ENCODE measurements at places on chromosomes 2 and 18.
A peak's percentile ranks its signal among the peaks of the same experiment; 100 is the strongest.

- no peak for DNase-seq
These were observed 678.3 kb downstream of the NYAP2 start for GRCh38 chr2:226077841-226078240.

GRCh38 chr2:208673631-208674030, 267.0 kb downstream of the PTH2R start:
- no peak for DNase-seq

- no peak for DNase-seq
These were observed 150.9 kb downstream of the CD8B2 start for GRCh38 chr2:106638043-106638442.

- DNase-seq: no peak
These were observed 24.7 kb downstream of the TLK1 start for GRCh38 chr2:171136024-171136423.

- no peak for DNase-seq
These were observed 8.4 kb upstream of the KCNG2 start for GRCh38 chr18:79789091-79789891.

DNA sequence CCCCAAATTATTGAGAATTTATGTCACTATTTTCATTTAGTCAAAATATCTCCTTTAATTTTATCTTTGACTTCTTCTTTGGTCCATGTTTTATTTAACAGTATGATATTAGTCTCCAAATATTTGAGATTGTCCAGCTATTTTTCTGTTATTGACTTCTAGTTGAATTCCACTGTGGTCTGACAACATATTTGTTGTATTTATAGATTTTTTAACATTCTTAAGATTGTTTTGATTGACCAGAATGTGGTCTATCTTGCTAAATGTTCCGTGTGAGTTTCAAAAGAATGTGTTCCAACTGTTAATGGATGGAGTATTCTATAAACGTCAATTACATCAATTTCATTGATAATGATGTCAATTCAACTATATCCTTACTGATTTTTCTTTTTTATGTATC, 1452.1 kb downstream of the SUCLG1 start:
- no peak for DNase-seq

- no peak for DNase-seq
These were observed 32.1 kb downstream of the ASAP2 start for GRCh38 chr2:9238591-9239326.

- no peak for DNase-seq
These were observed 66.5 kb upstream of the THUMPD2 start for GRCh38 chr2:39845460-39846146.

GRCh38 chr2:64737547-64737946, 83.8 kb upstream of the SERTAD2 start:
- no peak for DNase-seq

DNA sequence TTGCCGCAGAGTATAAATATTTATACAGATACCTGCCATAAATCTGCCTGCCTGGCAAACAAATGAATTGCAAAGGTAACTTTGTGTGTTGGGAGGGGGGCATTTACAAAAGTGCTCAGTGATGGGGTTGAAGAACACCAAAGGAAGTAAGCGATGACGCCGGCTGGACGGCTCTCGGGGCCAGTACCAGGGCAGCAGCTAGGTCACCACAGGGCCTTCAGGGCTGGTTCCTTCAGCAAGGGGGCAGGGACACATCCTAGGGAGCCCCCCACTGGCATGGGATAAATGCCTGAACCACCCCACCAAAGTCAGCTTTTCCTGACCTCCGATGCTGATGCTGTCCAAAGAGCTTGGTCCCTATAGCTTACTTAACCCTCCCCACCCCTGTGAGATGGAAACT, 190.4 kb downstream of the CELF4 start:
- no peak for DNase-seq

DNA sequence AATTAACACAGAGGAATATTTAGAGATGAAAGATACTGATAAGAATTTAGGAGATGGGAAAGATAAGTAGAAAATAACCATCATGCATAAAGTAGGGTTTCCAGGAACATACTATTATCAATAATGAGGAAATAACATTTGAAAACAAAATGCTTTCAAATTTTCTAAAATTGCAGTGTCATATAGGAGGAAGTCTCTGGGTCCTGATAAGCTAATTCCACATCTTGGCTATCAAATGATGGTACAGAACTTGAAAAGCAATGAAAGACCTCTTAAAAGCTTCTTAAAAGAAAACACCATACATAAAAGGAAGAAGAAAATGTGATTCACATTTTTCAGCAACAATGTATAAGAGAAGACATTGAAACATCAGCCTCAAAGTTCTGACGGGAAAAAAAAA, 1024.8 kb downstream of the TSN start:
- no peak for DNase-seq

GRCh38 chr2:222241128-222241870, 57.5 kb downstream of the PAX3 start:
- no peak for DNase-seq

- DNase-seq: no peak
These were observed 65.2 kb upstream of the CTAGE1 start for GRCh38 chr18:22482948-22483347.

DNA sequence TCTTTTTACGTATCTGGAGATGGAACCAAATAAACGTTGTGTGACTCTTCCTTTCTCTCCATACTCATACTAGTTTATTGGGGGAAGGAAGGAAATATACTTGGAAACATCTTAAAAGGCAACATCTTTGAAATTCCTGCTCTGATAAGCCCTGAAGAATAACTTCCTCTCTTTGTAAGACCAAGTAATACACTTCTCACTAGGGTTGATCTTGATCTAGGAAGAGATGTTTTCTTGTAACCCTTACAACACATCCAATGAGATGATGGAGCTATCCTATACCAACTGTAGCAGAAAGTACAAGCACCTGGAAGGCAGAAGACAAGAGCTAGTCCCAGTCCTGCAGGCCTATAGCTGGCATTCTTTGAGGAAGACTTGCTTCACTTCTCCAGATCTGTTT, 2.0 kb downstream of the ANKRD44 start:
- no peak for DNase-seq

DNA sequence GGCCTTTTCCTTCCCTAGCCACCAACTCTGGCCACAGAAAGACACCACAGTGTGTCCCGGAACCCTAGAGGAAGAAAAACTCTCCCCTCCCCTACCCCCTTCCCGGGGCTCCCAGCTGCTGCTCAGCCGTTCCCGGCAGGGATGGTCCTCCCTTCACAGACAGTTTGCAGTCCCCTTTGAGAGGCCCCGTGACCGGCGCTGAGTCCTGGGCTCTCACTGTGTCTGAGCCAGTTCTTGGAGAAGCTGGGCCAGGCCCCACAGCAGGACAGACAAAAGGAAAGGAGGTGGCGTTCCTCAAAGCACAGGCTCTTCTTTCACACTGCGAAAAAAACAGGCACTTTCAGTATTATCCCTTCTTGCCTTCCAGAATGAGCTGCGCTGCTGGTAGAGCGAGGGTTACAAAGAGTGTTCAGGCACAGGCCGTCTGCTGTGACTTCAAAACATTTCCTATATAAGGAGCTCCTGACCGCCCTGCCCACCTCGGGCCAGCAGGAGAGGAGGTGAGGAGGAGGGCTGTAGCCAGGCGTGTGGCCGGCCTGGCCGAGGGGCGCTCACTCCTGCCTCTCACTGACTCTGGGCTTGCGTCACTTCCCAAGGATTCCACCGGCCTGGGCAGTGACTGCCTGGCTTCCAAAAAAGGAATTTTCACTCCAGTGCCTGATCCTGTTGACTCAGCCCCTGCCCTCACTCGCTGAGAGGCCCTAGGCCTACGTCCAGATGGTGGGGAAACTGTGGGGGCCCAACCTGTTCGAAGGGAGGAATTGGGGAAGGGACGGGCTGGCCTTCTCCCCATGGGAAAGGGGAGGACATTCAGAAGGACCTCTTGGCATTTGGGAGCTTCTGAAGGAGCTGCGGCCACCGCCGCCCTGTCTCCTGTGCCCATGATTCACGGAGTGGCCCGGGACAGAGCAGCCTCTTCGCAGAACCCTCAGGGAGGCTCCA, 24.9 kb downstream of the CIDEA start:
- DNase-seq: no peak

GRCh38 chr2:142131010-142131669, at the start of gene LRP1B:
TSS of gene LRP1B (minus strand) at chr2:142131016. CDS start at chr2:142130729, 287 bp downstream.
- no peak for DNase-seq

DNA sequence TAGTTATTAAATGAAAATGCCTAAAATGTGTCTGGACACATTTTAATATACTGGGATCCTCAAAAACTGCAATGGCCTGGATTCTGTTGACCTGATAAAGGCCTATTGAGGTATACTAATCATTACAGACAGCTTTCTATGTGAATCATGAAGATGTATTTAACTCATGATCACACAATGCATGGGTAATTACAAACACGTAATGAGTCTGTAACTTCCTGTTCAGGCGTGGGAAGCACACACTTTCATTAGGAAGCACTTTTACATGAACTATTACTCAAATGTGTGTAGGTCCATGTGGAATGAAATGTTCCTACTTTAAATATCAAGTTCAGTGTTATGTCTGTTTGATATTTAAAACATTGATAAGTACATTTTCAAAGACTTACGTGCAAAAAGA, 108.7 kb downstream of the NCKAP5 start:
- no peak for DNase-seq

GRCh38 chr2:43219383-43220228, 6.8 kb downstream of the ZFP36L2 start:
- DNase-seq: peak; percentile 89
